ENCODE measurements at places on chromosomes 3 and 15.

- no peak for DNase-seq
These were observed 2.6 kb upstream of the TCF12 start for GRCh38 chr15:56915888-56916287.

GRCh38 chr15:91469632-91470567 is 369.8 kb downstream of the SV2B start:
- no peak for DNase-seq

DNA sequence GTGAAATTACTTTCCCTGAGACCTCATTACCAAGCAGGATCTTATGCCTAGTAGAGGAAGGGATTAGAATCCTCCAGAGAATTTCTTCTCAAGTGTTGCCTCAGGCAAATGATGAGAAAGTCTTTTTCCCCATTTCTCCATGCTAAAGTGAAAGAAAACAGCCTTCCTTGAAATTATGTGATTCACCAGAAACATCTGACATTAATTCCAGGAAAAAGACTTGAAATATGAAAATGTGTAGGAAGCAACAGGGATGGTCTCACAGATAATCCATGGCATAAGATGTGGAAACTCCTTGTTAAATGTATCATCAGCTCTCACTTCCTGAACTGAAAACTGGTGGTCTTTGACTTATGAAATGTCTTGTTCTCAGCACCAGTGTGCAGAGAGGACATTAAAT is 17.9 kb upstream of the ABI3BP start:
- DNase-seq = peak; percentile 92

DNA sequence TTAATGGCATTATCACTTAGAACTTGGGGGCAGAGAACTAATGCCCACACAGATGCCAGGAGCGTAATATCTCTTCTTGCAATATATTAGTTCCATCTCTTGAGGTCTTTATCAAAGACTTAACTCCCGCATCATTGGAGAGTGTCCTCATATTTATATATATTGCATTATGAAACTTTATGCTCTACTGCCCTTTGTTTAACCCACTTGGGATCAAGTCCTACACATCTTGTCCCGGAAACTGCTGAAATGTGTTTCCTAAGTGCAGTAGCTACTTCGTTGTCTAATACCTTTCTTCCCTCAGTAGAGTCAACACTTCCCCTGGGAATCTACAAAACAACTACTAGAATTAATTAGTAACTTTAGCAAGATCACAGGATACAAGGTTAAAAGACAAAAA is 1029.2 kb downstream of the OTOL1 start:
- DNase-seq = no peak

DNA sequence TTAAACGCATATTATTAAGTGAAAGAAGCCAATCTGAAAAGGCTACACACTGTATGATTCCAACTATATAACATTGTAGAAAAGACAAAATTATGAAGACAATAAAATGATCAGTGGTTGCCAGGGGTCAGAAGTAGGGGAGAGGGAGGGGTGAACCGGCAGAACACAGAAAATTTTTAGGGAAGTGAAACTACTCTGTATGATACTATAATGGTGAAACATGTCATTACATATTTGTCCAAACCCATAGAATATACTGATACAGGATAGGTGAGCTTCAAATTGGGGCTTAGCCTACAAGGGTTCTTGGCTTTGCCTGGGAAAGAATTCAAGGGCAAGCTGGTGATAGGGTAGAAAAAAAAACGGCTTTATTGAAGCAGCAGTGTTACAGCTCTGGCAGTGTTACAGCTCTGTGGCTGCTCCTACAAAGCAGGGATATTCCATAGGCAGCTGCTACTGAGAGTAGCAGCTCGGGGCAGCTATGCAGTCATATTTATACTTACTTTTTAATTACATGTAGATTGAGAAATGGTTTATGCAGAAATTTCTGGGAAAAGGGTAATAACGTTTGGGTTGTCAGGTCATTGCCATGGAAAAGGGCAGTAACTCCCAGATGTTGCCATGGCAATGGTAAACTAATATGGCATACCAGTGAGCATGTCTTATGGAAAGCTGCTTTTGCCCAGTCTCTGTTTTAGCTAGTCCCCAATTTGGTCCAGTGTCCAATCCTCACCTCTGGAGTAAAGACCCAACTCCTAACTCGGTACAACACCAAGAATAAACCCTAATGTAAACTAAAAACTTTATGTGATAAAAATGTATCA is 125.1 kb upstream of the SLC25A36 start:
- no peak for DNase-seq

GRCh38 chr15:87219650-87220615 is 1036.6 kb downstream of the NTRK3 start:
- no peak for DNase-seq

DNA sequence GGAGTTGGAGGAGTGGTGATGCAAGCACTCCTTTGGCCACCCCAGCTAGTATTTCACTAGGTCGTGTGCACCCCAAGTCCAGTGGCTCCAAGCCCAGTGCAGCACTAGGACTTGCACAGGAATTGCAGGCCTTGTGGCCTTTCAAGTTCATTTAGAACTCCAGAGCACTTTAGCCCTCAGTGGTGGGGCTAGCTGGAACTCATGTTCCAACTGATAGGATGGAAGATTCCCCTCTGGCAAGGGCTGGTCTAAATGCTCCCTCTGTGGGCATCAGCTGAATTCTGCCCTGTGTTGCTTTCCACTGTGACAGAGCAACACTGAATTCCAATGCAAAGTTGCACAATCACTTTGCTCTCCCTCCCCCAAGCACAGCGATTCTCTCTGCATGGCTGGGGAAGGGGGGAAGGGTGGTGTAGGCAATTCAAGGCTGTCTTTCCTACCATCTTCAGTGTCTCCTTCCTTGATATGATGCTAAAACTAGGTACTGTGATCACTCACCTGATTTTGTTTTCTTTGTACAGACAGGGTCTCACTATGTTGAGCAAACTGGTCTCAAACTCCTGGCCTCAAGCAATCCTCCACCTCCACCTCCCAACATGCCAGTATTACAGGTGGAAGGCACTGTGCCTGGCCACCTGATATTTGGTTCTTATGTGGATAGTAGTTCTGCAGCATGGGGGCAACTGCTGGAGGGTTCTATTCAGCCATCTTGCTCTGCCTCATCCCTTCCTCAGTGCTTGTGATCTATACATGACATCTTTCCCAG is 10.3 kb downstream of the USF3 start:
- no peak for DNase-seq

GRCh38 chr3:69320871-69321271 is 65.0 kb downstream of the FRMD4B start:
- DNase-seq = no peak

GRCh38 chr3:42094128-42094527 is 3.0 kb downstream of the TRAK1 start:
- no peak for DNase-seq

DNA sequence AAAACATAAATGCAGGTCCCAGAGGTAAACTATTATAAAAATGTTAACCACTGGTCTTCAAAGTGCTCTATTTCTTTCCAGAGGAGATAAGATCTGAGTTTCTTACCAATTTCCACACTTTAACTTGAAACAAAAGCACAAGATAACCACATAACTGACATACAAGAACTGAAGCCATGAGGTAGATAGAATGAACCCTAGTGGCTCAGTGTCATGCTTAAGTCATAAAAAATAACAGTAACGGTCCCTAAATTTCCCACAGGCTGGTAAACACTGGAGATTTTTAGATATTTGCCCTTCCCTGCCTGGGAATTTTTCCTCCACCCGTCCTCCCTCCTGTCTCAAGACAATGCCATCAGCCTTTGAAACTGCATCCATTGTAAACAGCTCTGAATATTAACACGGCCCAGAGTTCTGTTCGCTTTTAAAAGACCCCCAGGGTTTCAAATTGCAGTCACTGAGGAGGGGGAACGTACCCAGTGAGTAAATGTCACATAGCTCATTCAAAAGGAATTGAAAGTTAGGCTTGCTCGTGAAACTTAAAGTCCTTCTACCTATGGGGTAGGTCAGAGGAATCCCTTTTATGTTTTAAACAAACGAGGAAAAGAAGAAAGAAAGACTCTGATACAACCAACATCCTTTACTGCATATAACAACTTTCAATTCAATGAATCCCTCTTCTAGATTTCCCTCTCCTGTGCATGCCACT is 5.7 kb downstream of the LRIG1 start:
- DNase-seq = no peak

DNA sequence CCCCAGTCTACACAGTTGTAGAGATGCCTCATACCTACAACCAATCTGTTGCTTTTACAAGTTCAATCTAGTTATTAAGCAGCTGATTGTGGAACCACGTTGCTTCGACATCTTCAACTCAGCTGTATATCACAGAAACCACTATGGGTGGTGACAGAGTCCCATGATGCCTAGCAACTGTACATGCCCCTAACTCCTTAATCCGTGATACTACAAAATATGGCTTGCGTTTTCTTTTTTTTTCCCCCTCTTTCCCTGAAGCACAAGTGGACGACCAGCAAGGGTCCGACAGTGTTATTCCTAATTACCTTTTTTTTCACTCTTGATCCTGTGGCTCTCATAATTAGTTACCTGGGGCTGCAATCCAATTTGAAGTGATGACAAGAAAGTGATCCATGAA is 478.6 kb downstream of the FOXP1 start:
- no peak for DNase-seq

- DNase-seq = no peak
These were observed 1288.3 kb downstream of the NSUN3 start for GRCh38 chr3:95351158-95351557.

DNA sequence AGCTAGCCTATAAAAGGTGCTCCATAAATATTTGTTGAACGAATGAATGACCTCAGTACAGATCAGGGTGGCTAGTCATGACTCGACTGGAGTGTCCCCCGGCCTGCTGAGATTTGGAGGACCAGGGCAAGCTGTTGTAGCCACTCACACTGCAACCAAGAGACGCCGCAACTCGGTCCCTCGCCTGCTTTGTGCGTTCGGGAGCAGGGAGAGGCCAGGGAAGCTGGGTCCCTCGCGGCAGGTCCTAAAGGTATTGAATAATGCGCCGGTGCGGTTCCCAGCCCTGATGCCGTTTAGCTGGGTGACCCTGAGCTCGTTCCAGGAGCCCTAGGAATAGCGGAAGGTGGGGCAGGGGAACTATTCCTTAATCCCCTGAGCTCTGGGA is 1.8 kb downstream of the IGDCC4 start:
- DNase-seq = no peak

DNA sequence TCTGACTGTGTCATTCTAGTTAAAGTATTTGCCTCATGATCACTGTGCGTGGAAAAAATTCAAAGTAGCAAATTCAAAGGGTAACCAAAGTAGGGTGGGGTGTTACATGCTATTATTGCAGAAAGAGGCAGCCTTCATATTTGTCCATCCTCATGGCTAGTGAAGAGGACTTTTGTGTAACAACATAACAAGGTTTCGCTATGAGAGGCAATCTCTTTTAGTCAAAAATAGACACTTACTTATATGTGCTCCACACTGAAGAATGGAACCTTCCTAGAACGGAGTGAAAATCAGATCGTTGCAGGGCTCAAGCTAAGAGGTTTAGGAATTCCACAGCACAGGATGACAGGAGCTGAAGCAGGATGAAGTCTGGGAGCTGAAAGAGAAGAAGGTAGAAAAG is 345.1 kb upstream of the CBLB start:
- no peak for DNase-seq

DNA sequence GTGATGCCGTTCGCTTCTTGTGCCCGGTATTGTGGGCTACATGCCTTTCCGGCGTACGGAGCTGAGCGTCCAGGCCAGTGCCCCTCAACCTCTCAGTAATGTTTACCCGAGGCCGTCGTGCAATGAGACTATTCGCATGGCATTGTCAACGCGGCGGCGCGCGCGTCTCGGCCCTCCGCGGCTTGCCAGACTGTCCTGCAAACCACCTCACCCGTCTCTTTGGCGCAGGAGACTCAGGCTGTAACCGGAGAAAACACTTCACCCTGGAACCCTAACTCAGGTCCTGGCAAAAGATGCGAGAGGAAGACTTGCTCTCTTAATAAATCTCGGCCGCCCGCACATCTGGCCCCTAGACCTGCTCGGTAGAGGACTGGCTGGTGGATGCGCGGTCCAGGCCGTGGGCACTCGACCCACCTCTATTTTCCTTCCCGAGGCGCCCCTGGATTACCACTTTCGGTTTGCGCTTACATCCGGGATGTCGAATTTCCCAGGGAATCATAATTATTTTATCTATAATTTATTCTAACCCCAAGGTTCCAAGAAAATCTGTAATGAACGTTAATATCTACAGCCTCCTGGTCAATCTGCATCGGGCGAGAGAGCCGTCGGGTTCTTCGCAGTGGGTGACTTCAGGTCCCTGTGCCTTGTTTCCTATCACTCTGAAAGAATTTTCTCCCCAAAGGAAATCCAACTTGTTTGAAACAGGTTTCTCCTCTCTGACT is 71.8 kb upstream of the POLG start:
- no peak for DNase-seq

- DNase-seq = no peak
These were observed 1.7 kb upstream of the CCR8 start for GRCh38 chr3:39327746-39328349.

DNA sequence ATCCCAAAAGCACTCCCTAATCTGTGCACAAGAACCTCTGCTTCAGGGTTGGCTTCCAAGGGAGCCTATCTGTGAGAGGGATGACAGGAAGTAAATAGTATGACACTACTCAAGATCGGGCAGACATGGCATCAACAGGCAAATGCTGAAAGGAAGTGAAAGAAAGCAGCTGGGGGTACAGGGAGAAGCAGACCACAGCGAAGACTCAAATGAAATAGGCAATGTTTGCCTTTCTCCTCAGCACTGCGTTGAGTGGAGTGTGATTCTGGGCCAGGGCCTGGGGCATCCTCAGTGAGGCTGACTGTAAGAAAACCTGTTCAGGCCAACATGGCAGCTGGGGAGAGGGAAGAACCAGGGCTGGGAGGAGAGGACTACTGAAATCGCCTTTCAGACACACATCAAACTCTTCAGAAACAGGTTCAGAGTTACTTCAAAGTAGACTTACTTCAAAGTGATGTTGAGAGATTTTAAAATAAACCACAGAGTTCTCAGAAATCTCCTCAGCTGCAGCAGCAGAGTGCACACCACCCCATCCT is 96.6 kb downstream of the SLC9A9 start:
- no peak for DNase-seq

DNA sequence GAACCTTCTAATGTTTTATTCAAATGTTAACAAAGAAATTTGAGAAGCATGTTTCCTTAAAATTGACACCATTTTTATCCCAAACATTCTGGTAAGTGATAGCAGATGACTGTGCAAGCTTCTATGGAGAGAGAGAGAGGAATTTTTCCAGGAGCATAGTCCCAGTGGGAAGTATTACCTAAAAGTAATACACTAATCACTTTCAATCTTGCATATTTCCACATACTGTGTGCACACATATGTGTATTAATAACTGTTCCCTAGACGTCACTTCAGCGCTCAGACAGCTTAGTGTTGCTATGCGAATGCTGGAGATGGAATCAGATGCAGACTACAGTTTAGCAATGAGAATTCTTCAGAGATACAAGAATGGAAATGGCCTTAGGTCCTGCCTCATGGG is 424.3 kb upstream of the TPRG1 start:
- DNase-seq = no peak

DNA sequence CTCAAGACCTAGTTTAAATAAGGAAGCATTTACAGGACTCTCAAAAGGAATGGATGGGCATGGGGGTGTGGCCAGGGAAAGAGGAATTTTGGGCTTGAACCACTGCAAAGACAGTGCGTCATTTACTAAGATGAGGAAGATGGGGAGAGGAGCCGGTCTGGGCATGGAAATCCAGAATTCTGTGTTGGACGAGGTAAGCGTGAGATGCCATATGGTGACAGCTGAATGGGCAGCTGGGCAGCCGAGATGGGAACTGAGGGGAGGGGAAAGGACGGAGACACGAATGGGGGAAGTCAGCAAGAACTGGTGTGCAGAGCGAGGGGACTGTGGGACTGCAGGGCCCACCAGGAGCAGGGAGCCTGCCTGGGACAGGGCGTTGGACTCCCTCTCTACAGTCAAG is 24.2 kb downstream of the TMEM44 start:
- DNase-seq = no peak

- no peak for DNase-seq
These were observed 8.5 kb downstream of the CALML4 start for GRCh38 chr15:68196445-68197169.

Measured in SK-N-MC (cell line).